Activated T-helper 1 cell treated with Interleukin-2 at 50 U/mL for 16 hours (primary cell): ENCODE measurements at places on chromosomes 2 and 18.

DNA sequence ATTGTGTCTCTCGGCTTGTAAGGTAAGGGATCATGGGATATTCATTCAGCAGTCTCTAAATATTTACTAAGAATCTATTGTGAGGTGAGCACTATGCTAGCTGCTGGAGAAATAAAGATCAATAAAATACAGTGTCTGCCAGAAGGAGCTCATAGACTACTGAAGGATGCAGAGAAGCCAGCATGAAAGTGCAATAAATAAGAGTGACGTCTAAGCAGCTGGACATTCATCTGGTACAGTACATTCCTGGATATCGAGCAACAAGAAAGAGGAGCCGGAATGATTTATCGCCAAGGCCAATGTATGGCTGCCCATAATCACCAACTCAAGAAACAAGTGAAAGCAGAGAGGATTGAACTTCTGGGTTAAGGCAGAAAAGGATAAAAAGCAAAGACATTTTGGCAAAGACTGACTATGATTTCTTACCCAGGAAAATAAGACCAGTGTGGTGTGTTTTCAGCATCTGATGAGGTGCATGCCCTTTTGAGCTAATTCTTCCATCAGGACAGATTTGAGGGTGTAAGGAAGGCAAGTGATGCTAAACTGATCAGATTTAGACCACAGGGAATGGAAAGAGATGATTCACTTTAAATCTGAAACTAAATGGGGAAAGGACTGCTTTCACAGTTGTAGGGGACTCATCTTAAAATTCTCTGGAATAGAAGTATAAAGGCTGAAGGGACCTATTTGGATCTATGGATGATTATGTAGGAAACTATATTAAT is 18.7 kb upstream of the LMAN1 start:
- no peak for DNase-seq

GRCh38 chr2:120936476-120937334 is 201.0 kb downstream of the GLI2 start:
- no peak for DNase-seq

DNA sequence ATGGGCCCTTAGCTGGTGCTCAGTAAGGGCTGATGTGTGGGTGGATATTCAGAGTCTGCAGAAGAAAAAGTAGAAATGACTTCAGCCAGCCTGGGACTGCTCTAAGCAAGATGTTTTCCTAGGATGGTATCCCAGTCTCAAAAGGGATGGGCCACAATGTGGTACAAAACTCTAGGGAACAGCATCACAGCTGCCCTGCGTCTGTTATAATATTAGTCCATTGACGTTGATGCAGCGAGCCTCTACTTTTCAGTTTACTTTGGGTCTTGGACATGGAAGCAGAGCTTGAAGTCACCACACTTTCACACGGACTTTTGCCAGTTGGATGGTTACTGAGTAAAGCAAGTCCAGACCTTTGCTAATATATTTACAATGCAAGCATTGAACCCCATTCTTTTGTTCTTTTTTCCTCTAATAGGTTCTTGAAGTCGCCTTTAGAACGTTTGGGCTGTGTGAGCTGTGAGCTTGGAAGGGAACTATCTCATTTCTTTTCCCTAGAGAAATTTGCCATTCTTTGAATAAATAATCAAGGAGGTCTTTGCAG is 105.7 kb downstream of the RDH14 start:
- DNase-seq: no peak

GRCh38 chr2:65477590-65477989 is 45.2 kb upstream of the SPRED2 start:
- DNase-seq: no peak

DNA sequence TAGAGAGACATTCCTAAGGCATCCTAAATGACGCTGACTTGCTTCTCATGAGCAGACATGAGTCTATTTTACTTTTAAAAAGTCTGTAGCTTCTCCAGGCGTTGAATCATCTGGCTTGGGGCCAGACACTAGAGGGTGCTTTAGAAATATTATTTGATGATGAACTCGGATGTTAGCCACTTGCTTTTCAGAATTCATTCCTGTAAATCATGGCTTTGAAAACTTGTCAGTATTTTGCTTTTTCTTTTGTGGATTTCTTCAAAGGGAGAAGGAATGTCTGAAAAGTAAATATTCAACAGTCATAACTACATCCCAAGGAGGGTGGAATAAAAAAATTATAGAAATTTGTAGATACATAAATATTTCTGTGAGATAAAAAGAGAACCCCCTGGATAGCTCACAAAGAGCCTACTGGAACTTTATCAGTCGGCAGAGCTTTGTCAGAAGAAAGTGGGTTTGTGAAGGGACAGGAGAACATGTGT is 370.8 kb downstream of the OSR1 start:
- DNase-seq: no peak

GRCh38 chr2:238104691-238105371 is 4.7 kb downstream of the ESPNL start:
- no peak for DNase-seq

DNA sequence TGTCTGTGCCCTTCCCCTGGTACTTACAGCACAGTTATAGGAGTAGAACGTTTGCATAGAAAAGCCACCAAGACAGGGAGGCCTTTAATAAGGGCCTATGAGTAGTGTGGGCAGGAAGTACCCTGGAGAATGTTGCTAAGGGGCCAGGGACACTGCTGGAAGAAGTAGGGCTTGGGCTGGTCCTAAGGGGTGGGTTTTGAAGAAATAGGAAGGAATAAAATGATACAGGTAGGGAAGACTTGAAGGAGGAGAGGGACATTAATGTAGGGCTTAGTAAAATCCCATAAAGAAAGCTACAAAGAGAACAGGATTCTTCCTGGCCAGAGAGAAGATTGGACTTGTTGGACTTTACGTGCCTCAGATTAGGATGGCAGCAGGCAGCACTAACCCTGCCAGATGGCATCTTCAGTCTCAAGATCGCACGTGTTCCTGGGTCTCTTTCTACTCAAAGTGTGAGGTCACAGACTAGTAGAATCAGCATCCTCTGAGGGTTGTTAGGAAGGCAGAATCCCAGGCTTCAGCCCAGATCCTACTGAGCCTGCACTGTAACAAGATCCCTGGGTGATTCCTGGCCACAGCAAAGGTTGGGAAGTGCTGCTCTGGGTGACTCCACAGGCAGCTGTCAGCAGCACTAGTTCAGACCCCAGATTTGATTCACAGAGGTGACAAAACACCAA is 39.2 kb downstream of the EPAS1 start:
- DNase-seq: no peak

DNA sequence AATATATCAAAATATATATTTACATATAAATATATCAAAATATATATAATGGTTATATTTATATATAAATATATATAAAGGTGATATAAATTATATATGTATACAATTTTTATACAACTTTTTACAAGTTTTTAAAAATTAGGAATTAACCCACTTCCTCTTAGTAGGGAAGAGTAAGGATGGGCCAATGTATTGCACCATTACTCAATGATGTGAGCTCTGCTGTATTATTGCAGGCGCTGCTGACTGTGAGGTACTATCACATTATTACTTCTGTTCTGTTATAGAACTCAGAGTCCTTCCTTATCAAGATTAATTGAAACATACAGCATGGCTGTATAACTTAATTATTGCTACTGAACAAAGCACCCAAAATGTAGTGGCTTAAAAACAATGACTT is 46.0 kb downstream of the CCDC195 start:
- DNase-seq: no peak

DNA sequence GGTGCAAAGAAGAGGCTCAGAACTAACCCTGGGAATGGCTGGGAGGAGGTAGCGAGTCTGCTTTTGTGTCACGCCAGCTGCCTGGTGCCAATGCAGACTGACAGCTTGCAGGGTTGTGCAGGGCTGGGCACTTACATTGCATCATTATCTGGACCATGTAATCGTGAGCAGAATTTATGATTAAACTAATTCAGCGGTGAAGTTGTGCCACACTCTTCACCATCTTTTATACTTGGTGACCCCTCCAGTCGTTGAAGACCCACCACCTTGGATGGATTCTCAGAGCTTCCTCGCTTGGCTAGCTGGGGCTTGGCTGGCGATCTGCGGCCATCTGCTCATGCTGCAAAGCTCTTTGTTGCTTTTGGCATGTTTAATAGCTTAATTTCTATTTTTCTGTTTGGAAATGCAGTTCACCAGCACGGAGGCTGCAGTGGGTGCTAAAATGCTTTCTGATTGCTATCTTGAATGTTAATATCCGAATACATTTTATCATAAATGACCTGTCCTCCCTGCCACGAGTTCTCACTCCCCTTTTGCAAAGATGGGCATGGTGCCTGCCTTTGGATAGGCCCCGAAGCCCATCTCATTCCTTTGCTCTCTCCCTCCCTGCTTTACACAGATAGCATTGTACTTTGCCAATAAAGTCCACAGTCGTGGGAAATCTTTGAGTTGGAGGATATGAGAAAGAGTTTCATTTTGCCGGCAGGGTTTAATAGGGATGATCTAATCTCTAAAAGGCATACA is 188.2 kb downstream of the PRKCE start:
- DNase-seq: no peak

DNA sequence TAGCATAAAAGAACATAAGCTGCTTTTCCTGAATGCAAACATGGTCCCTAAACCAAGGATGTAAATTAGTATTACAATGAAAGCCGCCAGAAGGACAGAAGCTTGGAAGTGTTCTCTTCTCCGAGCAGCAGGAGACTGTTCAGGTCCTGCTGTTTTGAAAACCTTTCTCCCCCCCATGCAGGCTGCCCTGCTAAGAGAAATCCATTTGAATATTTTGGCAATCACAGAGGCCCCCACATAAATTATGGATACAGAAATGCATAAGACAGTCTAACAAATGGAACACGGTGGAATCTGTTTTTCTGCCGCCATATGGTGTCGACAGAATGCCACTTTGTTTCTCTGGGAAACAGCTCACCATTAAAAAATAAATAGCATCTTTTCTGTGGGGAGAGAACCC is 600.4 kb upstream of the KLHL29 start:
- DNase-seq: no peak

DNA sequence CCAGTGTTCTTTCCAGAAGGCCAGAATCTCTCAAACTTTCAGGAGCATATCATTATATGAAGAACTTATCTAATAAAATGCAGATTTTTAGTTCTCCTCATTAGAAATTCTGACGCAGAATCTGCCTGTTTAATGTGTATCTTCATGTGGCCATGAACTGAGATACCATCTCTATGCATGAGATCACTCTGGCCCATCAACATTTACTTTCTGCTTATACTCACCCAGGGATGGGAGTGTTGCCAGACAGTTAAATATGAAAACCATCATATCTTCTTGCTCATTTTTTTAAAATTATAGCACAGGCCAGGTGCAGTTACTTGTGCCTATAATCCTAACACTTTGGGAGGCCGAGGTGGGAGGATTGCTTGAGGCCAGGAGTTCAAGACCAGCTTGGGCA is 60.4 kb downstream of the MAPK4 start:
- DNase-seq: no peak
